Stimulated activated CD8-positive, alpha-beta memory T cell treated with anti-CD3 and anti-CD28 coated beads, Interleukin-15, amount 100 ng/mL, for 48 hours (primary cell): ENCODE measurements at places on chromosomes 7 and 10.

DNA sequence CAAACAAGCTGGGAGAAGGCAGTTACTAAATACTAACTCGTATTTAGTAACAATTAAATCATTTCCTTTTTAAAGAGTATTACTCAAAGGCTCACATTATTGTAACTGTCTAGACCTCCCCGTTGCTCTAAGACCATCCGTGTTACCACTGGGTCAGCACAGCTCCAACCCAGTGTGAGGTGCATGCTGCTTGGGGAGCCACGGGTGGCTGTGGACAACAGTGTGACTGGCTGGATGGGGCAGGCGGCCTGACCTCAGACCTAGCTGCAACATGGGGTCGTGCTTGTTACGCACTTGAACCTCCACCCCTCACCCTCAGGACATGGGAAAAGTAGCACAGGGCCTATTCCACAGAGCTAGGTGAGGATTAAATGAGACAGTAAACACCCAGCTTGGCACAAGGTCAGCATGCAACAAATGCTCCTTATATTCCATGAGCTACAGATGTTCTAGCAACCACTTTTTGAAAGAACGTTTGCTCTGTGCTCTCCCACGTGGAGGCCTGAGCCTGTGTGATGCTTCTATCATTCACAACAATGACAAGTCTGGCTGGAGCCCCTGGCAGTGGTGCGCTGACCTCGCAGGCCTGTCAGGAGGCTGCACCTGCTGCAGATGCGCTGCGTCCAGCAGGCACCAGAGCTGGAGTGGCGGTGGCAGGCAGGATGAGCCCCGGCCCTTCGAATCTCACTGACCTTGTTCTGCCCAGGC is 135.7 kb downstream of the PKD1L1 start:
- no peak for DNase-seq

DNA sequence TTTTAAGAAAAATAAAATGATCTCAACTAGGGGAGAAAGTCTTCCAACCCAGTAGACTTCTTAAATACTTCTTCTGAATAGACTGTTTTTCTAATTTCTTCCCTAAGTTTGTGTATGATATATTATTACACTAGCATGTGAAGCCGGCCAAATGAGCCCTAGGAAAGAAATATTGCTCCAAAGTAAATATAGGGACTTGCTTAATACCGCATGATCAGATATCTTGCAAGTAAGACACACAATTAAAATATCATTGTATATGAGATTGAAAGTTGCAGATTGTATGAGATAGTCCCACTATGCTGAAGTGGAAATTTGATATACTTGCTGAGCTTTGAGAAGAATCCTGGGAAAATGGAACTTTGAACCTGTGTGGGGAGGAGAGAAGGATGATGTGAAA is 225.7 kb downstream of the BAMBI start:
- no peak for DNase-seq

DNA sequence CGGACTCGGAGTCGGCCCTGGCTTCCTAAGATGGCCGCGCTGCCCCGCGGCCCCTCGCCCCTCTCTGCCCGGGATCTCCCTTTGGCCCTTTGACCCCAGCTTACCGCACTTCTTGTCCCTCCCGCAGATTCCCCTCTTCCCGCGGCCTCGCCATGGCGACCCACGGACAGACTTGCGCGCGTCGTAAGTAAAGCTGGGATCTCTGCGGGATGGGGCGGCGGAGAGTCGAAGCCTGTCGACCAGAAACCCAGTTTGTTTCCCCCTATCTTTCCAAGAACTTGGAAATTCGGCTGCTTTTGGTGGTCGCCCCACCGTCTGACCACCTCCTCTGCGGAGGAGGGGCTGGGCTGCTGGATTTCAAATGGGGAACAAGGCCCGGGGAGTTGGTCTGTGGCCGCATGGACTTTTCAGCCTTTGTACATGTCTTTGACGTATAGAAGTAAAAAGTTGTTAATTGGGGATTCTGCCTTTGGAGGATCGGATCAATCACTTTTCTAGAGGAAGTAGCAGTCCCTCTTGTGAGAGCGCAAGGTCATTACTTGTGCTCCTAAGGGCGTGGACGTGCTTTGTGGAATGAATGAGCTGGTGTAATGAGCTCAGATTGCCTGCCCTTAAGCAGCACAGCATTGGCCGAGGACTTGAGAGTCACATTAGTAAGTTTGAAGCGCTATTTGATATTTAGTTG is 553 bp downstream of the VDAC2 start:
- no peak for DNase-seq

GRCh38 chr7:84039432-84039831 is 155.2 kb downstream of the SEMA3A start:
- no peak for DNase-seq

DNA sequence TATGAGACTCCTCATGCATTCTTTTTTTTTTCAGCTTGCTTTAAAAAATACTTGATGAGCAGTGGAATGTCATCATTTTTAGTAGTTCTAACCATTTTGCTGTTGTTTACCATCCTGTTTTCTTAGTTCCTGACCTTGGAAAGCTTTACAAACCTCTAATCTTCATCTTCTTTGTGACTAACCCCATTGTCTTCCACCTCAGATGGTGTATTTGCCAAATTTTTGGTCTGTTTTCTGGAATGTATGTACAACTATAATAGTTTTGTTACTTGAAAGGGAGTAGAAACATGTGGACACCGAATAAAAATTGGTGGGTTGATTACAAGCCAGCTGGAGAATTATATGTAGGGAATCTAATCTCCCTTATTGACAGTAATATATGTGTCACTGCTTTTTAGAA is 172.7 kb downstream of the SND1 start:
- no peak for DNase-seq

GRCh38 chr10:48455055-48455391 is 148.5 kb downstream of the MAPK8 start:
- DNase-seq = no peak

- DNase-seq = no peak
These were observed 152.3 kb downstream of the EGFR start for GRCh38 chr7:55171157-55171556.

DNA sequence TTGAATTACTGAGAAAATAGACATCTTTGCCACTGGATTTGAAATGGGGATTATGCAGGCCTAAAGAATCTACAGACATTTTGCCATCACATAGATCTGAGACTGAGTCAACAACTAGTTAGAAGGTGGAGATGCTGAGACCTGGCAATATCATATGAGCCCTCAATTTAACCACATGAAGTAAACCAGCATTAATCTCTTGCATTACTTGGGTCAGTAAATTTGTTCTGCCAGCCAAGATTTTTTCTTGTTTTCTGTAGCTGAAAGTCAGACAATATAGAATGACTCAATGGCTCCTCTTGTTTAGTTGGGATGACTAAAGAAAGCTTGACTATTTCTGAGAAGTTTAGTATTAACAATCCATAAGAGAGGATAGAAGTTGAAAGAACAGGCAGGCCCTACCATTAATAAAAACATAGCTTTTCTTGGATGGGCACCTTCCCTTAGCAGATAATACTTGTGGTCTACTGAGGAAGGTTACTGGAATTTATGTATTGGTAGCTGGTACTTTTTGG is 396.7 kb upstream of the SORCS1 start:
- DNase-seq = no peak

DNA sequence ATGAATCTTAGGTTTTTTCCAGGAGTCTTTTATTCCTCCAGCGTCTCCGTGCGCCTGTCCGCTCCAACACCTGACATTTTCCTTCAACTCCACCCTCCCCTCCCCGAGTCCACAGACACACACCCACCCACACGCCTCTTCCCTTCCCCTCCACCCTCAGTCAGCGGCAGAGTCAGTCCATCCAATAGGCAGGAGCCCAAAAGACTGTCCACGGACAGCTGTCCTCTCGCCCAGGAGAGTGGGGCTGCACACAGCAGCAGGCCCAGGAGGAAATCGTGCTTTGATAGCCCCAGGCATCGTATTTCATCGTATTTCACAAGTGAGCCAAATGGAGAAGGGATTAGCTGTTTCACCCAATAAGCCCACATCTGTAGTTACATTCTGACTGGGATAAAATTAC is 285.1 kb downstream of the ZEB1 start:
- DNase-seq = no peak

DNA sequence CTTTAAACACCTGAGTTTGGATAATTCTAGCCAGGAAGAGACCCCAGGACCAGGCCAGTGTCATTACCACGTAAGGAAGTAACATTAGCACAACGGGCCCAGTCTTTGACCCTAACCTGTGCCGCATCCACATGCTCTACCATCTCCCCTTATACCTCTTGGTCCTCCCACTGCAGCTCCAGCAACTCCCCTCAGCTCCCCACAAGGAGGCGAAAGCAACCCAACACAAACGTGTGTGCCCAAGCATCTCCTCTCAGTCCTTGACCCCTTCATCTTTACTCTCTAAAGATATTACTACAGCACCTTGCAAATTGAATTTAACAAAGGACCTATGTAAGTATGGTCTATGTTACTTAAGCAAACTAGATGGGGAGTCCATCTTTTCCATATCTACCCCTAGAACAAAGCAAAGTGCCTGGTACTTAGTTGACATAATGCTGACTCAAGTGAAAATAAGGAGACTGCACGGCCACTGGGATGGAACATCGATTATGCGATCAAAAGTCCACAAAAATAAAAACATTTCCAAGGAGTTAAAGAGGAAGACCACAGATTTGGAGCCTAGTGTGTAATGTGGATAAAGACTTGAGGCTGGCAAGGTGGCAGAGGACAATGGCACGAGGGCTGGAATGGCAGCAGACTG is 147.7 kb downstream of the JAZF1 start:
- DNase-seq = no peak

DNA sequence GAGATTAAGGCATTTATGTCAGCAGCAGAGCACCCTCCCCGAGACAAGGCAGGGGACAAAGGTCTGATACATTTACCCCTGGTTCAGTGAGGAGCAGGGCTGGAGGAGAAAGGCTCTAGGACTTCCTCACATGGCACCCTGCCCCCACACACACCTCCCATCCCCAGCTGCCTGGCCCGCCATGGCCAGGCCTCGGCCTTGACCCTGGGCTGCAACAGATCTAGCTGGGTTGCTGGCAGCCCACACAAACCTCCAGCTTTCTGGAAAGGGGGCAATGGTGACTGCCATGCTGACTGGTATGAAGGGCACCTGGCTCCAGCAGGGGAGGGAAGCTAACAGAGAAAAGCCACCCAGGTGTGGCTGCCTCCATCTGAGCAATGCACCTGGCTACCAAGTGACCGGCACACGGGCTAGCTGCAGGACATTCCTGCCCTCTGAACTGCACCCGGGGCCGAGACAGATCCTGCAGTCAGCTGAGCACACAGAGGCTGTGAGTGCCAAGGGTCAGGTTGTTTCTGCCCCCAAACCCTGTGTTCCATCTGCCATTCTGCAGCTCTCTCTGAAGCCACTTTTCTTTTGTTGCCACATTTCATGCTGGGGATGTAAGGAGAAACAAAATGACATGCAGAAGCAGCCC is 85.8 kb upstream of the LRRC18 start:
- no peak for DNase-seq

- no peak for DNase-seq
These were observed 31.6 kb upstream of the C10orf67 start for GRCh38 chr10:23376229-23376655.

- no peak for DNase-seq
These were observed 5.3 kb upstream of the COL1A2 start for GRCh38 chr7:94389381-94389780.

DNA sequence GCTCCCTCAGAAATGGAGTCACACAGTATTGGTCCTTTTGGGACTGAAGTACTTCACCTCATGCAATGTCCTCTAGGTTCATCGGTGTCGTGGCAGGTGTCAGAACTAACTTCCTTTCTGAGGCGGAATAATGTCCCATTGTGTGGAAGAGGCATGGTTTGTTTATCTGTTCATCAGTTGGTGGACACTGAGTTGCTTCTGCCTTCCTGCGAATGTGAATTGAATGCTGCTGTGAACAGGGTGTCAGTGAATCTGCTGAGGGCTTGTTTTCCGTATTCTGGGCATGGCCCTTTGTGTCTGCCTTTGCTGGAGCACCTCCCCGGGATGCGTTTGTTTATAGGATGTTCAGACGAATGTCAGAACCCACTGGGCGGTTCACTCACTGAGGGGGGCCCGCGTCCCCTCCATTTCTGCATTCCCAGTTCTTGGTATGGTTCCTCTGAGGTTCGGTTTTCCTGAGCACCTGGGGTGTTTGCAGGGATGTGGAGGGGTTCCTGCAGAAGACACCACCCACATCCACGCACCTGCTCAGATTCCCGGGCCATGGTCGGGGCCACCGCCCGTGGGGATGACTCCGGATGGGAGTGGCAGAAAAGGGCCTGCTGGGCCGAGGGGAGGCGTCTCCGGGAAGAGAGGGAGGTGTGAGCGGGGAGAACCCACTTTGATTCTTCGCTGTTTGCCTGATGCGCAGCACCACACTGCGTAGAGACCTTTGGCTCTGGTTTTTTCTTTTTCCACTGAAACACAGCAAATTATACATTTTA is 33.1 kb downstream of the CHST12 start:
- no peak for DNase-seq

DNA sequence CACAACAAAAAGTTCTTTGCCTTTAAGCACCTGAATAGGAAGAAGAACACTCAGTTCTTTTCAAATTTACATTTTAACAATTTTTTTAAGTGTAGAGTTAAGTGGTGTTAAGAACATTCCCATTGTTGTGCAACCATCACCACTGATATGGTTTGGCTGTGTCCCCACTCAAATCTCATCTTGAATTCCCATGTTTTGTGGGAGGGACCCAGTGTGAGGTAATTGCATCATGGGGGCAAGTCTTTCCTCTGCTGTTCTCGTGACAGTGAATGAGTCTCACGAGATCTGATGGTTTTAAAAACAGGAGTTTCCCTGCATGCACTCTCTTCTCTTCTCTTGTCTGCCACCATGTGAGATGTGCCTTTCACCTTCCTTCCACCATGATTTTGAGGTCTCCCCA is 155.7 kb downstream of the PLXNA4 start:
- no peak for DNase-seq

GRCh38 chr10:7477538-7478334 is 66.9 kb upstream of the SFMBT2 start:
- DNase-seq = no peak

- DNase-seq = no peak
These were observed 62.8 kb downstream of the CDH23 start for GRCh38 chr10:71459513-71459912.

DNA sequence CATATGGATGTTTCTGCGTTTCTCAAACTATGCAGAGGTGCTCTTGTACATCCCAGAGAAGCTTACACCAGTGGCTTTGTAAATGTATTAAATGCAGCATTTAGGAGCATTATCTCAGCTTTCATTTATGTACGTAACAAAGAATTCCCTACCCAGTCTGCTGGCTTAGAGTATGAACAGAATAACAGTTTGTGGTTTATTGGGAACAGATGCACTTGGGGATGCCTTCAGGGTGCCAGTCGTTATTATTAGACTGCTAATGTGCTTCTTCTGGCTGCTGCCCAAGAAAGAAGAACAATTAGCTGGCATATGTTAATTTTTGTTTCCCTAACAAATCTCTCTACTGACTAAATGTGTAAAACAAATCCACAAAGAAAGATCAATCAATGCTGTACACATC is 241.9 kb downstream of the FOXP2 start:
- DNase-seq = no peak

GRCh38 chr7:17207220-17207619 is 91.2 kb upstream of the AHR start:
- no peak for DNase-seq

- no peak for DNase-seq
These were observed 102.3 kb downstream of the NPTX2 start for GRCh38 chr7:98719396-98719795.
